Cerebellum (tissue), 4 donors: ENCODE measurements at places on chromosomes 1 and 21.
A peak's percentile ranks its signal among the peaks of the same experiment; 100 is the strongest.

- no peak for DNase-seq
Observed at GRCh38 chr1:1806890-1807289, 28.6 kb upstream of the NADK start.

GRCh38 chr1:101435831-101436511 lies 199.2 kb downstream of the S1PR1 start:
- DNase-seq, result no peak

DNA sequence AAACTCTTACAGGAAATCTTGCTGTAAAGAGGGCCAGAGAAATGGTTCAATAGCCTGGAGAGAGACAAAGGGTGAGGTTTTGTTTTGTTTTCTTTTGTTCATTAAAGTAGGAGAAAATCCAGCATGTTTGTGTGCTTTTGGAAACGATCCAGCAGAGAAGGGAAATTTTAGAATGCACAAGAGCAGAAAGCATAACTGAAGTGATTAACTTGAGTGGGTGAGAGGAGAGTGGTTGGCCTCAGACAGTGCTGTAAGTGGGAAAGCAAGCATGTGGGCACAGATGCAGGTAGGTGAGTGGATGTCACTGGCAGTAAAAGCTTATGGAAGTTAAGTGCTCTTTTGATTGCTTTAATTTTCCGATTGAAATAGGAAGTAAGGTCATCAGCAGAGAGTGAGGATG lies 50.2 kb downstream of the EEIG2 start:
- DNase-seq, result no peak

- DNase-seq, result no peak
Observed at GRCh38 chr21:25560271-25560685, 47.0 kb downstream of the MRPL39 start.

- no peak for DNase-seq
Observed at GRCh38 chr1:169113613-169114119, 7.2 kb downstream of the ATP1B1 start.

DNA sequence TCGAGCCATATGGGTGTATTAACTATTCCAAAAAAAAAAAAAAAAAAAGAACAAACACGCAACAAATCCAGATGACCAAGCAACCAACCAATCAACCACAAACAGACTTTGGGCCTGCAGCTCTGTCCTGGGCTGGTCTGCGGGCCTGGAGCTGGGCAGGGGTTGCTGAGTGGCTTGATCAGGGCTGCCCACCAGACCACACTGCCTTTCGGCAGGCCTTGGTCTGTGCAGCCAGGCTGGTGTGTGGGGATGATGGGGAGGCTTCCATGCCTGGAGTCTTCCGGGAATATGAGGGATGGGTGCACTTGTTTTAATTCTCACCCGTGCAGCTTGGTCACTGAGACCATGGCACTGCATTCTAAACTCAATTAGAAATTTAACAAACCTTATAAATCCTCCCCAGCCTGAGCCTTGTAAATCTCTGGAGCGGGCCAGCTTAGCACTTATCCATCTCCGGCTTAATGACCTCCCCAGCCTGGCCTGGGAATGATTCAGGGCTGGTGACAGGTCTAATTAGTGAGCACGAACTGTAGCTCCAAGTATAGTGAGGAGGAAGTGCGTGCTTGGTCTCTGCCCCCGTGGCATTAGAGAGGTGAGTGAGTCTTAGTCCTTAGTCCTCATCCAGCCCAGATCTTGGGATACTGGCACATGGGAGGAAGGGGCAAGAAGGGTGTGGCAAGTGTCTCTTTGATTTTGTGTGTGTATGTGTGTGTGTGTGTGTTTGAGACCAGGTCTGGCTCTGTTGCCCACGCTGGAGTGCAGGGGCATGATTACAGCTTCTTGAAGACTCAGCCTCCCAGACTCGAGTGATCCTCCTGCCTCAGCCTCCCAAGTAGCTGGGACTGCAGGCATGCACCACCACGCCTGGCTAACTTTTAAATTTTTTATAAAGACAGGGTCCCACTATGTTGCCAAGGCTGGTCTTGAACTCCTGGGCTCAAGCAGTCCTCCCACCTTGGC lies 74.6 kb upstream of the CSF3R start:
- DNase-seq, result no peak

GRCh38 chr1:10736634-10737586 lies 59.5 kb downstream of the CASZ1 start:
- DNase-seq, result no peak

GRCh38 chr1:4174291-4175200 lies 274.5 kb upstream of the C1orf174 start:
- no peak for DNase-seq

GRCh38 chr1:42552636-42553035 lies 89.5 kb downstream of the CCDC30 start:
- no peak for DNase-seq

GRCh38 chr1:236301958-236302335 lies 20.2 kb upstream of the ERO1B start:
- no peak for DNase-seq

- DNase-seq, result no peak
Observed at GRCh38 chr1:60865166-60865565, 217.2 kb upstream of the NFIA start.

DNA sequence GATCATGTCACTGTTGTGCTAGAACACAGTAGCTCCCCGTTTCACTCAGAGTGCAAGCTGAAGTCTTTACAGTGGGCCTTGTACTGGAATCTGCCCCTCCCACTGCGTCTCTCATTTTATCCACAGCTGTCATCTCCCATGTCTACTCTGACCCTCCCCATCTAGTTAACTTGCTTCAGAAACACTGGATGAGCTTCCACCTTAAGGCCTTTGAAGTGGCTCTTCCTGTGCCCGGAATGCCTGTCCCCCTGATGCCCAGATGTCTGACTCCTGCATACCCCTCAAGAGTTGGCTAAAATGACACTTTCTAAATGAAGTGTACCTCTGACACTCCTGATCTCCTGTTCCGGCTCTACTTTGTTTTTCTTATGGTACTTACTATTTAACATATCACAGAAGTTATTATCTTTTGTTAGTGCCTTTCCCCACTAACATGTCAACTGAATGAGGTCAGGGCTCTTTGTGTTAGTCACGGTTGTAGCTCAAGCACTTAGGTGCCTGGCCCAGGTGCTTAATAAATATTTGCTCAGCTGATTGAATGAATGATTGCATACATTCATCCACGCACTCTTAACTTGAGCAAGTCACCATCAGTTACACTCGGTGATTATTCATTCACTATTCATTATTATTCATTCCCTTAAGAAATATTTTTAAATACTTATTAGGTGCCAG lies 13.3 kb downstream of the ARV1 start:
- no peak for DNase-seq

DNA sequence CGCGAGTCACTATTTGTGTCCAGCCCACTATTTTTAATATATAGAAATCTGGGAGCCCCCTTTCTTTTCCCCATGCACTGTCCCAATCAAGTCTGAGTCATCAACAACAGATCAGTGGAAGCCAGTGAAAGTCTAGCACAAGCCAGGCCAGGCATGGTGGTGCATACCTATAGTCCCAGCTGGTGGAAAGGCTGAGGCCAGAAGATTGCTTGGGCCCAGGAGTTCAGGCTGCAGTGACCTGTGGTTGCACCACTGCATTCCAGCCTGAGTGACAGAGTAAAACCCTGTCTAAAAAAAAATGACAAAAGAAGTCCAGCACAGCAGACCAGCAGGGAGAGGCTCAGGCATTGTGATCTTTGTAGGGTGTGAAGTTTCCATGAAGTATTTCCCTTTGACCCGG lies 9.0 kb upstream of the RPL5 start:
- no peak for DNase-seq

GRCh38 chr1:52216907-52217458 lies 75.1 kb downstream of the ZFYVE9 start:
- no peak for DNase-seq

- no peak for DNase-seq
Observed at GRCh38 chr21:29092102-29092959, 18.9 kb upstream of the CCT8 start.

- no peak for DNase-seq
Observed at GRCh38 chr1:64980745-64981600, 14.6 kb upstream of the JAK1 start.

DNA sequence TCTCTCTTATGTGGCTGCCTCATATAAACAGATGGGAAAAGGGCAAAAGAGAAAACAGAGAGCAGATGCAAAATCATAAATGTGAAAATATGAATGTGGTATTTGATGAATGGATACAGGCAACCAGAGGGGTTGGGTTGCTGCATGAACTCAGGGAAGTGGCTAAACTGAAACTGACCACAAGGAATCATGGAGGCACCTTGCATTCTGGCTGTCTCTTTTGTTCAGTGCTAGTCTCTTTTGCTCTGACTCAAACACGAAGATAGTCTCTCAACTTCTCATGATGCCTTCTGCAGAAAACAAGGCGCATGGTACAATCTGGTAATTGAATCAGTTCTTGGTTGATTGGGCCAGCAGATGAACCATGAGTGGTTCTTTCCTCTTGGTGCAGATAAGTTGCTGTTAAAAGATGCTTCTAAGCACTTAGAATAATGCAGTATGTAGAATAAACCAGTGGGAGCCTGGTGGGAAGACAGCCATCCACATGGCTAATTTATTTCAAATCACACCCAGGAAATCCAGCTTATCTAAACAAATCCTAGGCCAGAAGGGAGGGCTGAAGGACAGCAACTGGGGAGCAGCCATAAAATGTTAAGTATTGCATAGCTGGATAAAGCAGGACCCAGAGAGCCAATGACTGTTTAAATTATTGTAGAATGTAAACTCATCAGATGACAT lies 64.2 kb downstream of the HLX start:
- no peak for DNase-seq

DNA sequence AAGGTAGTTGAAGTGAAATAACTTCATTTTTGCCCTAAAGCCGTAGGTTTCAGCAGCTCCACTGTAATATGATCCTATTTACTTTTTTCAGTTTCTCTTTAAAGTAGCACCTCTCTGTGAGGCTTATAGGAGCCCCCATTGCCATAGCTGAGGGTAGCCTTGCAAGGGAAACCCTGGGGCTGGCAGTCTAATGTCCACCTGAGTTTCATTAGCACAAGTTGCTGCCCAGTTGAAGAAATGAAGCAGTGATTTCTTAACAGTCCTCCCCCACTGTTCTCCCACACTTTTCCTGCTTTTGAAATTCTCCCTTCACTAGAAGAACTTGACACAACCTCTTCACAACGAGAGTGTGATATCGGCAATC lies 1.5 kb downstream of the HMCN1 start:
- DNase-seq, result no peak

GRCh38 chr1:54323324-54323739 lies 82.9 kb downstream of the SSBP3 start:
- no peak for DNase-seq

DNA sequence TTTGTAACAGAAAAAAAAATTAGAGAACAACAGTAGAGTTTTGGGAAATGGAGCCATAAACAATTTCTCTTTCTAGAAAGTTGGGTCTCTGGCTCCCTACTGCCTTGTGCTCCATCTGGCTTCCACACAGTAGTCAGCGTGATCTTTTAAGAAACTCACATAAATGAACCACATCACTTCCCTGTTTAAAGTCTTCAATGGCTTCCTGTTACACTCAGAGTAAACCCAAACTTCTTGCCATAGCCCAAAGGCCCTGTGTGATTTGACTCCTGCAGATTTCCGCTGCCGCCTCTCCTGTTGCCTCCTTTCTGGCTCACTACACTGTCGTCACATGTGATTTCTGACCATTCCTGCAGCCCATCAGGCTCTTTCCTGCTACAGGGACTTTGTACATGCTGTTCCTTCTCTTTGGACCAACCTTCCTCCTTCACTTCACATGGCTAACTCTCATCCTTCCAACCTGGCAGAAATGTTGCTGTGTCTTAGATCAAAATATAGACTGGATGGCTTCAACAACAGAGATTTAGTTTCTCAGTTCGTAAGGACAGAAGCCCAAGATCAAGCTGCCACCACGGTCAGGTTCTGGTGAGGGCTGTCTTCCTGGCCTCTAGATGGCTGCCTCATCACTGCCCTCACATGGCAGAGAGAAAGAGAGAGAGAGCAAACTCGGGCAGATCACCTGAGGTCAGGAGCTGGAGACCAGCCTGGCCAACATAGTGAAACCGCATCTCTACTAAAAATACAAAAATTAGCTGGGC lies 34.0 kb downstream of the OPRD1 start:
- no peak for DNase-seq

DNA sequence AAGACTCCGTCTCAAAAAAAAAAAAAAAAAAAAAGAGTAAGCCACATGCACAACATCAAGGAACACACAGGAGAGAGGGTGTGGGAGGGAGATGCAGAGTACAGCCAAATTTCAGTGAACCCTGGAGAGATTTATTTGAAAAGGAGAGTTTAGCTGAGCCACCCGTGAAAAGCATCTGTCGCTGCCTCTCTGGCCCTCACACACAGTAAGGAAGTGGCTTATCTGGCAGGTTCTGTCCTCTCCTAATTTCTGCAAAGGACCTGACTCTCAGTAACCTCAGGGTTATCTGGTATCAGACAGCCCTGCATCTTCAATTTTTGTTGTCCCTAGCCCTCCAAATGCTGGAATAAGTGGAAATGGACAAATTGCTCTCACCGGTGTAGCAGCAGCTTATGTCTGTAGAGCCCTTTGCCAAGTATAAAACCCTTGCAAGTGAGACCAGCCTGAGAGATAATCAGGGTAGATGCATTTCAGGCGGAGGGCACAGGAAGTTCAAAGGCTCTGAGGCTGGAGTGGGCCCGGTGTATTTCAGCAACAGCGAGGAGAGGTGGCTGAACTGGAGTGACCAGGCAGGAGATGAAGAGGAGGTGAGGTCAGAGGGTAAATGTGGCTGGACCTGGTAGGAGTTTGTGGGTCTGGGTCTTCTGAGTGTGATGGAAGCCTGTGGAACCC lies 16.7 kb upstream of the IL10RB start:
- no peak for DNase-seq

DNA sequence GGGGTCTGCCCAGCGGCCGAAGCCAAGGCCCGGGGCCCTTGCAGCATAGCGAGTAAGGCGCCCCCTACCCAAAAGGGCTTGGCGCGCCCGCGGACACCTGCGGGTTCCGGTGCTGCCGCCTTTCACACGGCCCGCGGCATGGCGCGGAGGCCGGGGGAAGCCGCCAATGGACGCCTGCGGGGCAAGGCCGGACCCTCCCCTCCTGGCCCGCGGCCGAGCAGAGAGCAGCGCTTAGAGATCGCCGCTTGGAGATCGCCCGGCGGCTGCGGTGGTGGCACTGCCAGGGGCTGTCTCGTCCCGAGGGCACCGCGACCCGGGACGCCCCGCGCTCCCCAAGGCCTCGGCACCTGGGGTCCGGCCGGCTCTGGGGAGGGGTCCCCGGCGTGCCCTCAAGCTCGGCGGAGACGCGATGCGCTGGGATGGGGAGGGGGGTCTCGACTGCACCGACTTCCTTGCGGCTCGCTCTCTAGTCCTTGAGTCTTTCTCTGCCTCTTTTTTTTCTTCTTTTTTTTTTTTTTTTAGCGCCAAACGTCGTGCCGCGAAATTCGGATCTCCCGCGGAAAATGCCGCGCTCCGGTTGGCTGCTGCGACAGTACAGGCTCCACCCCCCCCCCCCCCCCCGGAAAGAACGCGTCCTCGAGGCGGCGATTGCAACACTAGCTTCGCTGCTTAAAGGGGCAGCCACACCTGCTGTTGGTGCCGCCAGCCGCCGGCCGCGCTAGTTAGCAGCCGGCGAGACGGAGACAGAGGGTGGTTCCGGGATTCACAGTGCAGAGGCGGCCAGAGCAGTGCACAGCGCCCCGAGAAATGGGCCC lies at the start of gene E2F2:
E2F2 (minus strand) TSS at position 487 of the 815 bp plus-strand sequence; CDS start at position 47, 440 bp downstream.
- peak; percentile 95 for DNase-seq
